ENCODE measurements at places on chromosomes 3 and 15.

DNA sequence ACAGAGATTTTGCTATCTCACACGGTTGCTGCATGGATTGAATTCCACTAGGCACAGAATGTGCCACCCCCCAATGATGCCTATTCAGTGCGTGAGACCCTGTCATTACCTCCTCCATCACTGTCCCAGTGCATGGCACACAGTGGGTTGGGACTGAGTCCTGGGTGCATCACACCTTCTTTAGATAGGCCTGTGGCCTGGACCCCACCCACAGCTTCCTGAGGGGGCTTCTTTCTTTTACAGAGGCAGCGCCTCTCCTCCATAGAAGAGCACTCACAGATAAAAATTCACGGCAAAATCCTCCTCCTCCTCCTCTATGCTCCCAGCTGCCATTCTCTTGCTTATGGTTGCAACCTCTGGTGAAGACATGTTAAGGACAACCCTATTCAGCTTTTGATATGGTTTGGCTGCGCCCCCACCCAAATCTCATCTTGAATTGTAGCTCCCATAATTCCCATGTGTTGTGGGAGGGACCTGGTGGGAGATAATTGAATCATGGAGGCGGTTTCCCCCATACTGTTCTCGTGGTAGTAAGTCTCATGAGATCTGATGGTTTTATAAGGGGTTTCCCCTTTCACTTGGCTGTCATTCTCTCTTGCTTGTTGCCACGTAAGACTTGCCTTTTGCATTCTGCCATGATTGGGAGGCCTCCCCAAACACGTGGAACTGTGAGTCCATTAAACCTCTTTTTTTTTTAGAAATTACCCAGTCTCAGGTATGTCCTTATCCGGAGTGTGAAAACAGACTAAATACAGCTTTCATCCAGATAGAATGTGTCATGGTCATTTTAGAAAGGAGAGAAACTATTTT is 147.6 kb downstream of the KLF13 start:
- no peak for DNase-seq

- DNase-seq: no peak
These were observed 120.1 kb upstream of the UBE2E1 start for GRCh38 chr3:23685541-23686258.

GRCh38 chr3:33581666-33582065 is 136.4 kb downstream of the CLASP2 start:
- DNase-seq: no peak

DNA sequence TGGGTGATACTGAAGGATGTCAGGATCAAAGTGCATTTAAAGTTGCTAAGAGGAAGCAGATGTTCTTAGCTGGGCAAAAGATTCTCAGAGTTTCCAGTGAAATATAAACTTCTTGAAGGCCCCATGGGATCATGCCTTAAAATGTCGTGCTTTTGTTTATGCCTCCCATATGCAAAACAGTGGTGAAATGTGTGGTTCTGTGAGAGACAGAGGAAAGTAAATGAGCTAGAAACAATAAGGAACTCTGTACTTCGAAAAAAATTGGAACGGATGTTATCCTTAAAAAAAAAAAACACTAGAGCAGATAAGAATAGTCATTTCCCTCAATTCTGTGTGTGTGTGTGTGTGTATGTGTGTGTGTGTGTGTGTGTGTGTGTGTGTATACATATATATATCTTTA is 497.0 kb upstream of the TBL1XR1 start:
- DNase-seq: no peak

DNA sequence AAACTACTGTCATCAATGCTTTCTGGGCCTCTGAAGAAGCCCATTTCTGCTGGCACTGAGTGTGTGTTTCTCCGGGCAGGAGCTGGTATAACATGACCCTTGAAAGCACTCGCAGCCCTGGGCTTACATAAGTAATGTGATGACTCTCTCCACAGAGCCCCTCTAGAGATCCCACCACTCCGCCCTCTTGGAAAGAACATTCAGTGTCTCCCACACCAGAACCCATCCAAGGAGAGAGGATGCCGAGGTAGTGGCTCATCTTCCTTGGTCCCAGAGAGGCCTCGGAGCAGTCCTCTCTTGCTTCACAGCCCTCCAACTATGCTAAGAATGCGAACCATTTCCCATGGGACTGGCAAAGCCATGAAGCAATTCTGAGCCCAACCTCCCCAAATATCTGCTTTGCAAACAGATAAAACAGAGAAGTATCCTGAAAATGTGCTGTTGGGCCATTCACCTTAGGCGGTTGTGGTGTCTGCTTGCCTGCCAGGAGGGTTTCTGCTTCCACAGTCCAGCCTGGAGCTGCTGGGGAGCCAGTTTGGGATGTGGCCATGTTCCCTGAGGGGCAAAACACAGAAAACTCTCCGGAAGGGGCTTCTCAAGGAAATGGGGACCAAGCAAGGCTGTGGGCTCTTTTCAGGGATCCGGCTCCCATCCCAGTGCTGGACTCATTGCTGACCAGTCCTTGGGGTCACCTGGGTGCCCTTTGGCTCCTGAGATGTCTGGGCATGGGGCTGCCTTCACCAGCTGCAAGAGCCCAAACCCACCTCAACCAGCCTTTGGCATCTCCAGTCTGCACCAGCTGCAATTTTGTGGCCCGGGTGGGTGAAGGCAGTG is 47.3 kb downstream of the AMOTL2 start:
- DNase-seq: no peak

GRCh38 chr3:3778641-3779270 is 20.5 kb upstream of the LRRN1 start:
- no peak for DNase-seq

DNA sequence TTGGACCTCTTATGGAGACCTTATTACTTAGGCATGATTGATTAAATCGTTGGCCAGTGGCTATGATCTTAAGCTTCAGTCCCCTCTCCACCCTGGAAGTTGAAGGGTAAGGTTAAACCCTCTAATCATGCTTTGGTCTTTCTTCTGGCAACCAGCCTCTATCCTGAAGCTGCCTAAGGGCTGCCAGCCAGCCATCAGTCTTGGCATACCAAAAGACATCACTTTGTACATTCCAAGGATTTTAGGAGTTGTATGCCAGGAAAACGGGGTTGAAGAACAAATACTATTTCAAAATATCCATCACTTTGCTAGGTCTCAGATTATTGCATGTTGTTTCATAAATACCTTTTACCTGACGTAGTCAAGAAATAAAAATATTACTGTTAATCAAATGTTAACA is 28.9 kb downstream of the UBE2E2 start:
- no peak for DNase-seq

GRCh38 chr3:26799679-26800317 is 177.2 kb downstream of the LRRC3B start:
- no peak for DNase-seq

GRCh38 chr3:194446172-194446571 is 40.6 kb downstream of the ATP13A3 start:
- no peak for DNase-seq

- DNase-seq: no peak
These were observed 884 bp upstream of the KNL1 start for GRCh38 chr15:40593165-40593564.

- no peak for DNase-seq
These were observed 253.9 kb downstream of the RORA start for GRCh38 chr15:60975218-60975617.

DNA sequence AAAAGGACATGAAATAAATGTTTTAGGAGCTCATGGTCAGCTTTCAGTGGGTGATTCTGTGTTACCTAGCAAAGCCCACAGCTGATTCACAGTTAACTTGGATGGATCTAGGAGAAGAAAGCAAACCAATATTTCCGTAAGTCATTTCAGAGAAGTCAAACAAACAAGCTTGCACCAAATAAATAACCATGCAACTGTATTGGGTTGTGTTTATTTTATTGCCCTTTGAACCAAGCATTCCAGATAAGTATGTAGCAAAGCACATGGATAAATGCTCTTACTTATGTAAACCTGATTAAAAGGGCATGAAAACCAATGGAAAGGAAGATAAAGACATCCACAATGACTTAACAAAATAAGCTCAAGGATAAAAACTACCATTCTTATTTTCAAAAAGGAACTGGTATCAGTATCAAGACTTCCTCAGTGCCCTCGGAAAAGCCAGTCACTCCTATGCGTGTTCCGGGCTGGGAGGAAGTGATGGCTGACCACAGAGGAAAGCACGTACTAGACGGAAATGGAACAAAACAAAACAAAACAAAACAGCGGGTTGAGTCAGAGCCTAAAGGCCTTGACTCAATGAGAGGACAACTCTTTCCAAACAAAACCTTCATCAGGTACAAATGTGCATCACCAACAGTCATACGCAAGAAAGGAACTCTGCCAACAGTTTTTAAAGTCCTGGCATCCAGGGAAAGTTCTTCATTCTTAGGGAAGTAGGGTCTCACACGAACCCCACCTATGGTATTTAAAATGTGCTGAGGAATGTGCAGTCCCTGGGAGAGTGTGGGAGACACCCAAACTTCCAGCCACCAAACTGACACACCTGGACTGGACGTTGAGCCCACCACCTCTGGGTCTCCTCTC is 103.3 kb downstream of the SNRK start:
- DNase-seq: peak; percentile 50

GRCh38 chr3:108091498-108092250 is 843 bp upstream of the CD47 start:
- DNase-seq: peak; percentile 18

GRCh38 chr15:65805019-65805745 is 13.1 kb upstream of the DENND4A start:
- DNase-seq: no peak

DNA sequence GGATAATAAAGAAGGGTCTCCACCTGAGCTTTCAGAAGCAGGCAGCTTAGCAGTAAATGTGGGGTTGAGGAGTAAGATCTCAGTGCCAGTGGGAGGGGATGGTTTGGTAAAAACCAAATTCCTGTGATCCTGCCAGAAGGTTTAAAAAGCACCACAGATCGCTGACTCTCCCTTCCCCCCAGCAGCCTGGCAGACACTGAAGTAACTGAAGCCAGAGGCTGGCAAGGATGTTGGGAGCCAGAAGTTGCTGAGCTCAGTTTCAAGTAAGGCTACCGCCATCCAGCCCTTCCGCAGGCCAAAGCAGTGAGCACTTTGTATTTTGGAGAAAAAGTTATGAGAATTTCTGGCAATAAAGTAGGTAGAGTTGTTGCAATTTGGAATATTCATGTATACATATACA is 246.4 kb downstream of the ZNF621 start:
- no peak for DNase-seq

- no peak for DNase-seq
These were observed 34.4 kb downstream of the CHSY1 start for GRCh38 chr15:101217446-101217845.

- DNase-seq: no peak
These were observed 1.1 kb upstream of the MSL2 start for GRCh38 chr3:136197159-136197793.

DNA sequence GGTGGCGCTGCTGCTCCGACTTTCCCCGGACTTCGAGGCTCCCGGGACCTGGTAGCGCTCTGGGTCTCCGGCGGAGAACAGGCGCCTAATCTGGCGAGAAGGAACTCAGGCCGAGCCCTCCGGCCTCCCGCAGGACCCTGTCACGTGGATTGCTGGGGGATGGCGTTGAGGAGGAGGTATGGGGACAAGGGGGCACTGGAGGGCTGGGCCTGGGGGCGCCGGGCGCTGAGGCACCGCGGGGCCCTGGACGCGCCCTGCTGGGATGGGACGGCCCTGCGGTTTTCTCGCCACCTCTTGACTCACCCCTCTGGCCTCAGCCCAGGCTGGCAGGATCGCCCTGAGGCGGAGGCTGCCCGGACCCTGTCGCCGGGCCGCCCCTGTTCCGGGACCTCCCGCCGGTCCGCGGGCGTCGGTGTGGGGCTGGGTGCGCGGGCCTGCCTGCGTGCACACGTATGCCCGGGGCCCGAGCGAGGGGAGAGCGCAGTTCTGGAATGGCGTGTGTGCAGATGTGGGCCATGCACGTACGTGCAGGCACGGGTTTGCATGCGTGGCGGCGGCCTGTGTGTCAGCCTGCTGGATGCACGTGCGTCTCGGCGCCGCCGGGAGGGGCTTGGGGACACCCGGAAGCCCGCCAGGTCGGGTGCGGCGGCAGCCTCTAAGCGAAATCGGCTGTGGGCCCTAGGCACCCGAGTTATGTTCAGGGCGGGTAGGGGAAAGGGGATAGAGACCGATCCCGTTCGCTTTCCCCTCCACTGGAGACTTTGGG is 752 bp downstream of the C15orf39 start:
- peak; percentile 78 for DNase-seq

DNA sequence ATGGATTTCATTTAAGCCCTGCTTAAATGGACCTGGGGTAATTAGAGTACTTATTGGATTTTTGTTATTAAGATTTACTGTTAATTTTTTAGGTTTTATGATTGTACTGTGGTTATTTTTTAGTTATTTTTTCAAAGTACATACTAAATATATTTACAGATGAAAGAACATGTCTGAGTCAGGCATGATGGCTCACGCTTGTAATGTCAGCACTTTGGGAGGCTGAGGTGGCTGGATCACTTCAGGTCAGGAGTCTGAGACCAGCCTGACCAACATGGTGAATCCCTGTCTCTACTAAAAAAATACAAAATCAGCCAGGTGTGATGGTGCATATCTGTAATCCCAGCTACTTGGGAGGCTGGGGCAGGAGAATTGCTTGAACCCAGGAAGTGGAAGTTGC is 16.2 kb upstream of the RPL24 start:
- DNase-seq: no peak

DNA sequence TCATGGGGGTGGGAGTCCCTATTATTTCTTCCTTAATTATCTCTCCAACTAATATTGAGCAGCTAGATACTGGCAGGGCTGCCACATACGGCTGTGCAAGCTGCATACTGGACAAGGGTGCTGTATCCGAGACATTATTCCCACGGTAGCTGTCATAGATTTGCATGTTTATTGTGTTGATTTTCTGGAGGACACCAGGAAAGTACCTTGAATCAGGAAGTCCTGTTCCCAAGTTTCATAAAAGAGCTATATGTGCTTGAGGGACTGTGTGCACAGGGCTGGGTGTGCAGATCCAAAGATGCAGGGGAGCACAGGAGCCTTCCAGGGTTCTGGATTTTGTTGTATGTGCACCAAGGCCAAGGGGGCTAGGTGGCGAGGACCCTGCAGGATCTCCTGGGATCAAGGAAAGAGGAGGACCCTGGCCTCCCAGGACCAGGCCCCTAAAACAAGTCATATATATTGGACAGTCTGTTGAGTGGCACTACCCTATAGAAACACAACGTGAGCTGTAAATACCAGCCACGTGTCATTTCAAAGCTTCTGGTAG is 119.2 kb upstream of the ALDH1A3 start:
- no peak for DNase-seq

GRCh38 chr3:65170390-65171042 is 482.7 kb upstream of the ADAMTS9 start:
- no peak for DNase-seq

GRCh38 chr15:73879426-73879825 is 6.1 kb downstream of the TBC1D21 start:
- DNase-seq: no peak

DNA sequence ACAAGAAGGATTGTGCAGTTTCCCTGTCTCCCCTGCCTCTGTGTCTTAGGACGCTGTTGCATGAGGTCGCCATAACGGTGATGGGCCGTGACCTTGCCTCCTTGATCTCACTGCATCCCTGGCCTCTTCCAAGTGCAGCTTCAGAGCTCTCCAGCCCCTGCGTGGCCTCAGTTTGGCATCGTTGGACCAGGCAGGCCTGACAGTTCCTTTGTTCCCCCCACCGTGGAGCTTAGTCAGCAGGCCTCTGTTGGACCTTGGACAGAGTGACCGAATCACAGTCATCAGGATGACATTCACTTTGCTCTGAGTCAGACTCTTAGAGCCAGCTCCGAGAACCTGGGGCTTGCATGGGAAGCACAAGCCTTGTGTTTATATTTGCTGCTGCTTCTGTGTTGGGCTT is 139.4 kb downstream of the OPA1 start:
- DNase-seq: no peak
